ENCODE measurements at places on chromosomes 11 and 22. TPM values are rescaled to one million over a fixed set of nuclear protein-coding genes. Genes with fewer than 3 reads are reported as not detected.

Gene ADM
- 3.9 TPM for total RNA-seq

Gene CSNK2A3
- total RNA-seq = 3.3 TPM

Gene NOX4
- total RNA-seq = not detected

Gene RIBC2
- total RNA-seq = 13.5 TPM

Gene FAM83F
- 0.11 TPM for total RNA-seq

- DNase-seq = peak; percentile 77
These were observed 1.9 kb upstream of the ADM start for GRCh38 chr11:10302744-10303557.

DNA sequence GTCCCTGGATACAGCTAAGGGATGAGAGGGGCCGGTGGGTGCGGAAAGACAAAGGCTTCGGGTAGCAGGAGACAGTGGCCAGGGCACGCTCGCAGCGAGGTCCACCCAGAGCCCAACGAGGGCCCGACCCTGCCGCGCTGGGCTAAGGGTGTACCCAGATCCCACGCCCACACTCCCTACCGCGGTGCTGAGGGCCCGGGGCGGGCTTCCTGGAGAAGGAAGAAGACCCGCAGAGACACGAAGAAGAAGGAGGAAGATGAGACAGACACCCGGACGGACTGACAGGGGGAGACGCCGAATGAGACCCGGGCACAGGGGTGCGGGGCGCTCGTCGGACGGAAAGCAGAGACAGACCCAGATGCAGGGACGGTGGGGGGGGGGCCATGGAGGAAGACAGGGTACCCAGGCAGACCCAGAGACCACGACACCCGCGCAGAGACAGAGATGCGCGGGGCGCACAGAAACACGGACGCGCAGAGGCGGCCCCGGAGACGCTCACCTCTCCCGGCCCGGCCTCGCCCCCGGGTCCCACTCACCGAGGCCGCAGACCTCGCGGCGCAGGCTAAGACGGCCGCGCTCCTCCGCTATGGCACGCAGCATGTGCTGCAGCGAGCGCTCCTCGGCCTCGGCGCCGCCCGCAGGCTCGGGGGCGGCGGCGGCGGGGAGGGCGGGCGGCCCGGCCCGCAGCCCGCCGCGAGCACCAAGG is 437 bp downstream of the KIAA0930 start:
- DNase-seq = peak; percentile 59

- no peak for DNase-seq
These were observed 564.9 kb downstream of the CNTN5 start for GRCh38 chr11:99585606-99586005.

DNA sequence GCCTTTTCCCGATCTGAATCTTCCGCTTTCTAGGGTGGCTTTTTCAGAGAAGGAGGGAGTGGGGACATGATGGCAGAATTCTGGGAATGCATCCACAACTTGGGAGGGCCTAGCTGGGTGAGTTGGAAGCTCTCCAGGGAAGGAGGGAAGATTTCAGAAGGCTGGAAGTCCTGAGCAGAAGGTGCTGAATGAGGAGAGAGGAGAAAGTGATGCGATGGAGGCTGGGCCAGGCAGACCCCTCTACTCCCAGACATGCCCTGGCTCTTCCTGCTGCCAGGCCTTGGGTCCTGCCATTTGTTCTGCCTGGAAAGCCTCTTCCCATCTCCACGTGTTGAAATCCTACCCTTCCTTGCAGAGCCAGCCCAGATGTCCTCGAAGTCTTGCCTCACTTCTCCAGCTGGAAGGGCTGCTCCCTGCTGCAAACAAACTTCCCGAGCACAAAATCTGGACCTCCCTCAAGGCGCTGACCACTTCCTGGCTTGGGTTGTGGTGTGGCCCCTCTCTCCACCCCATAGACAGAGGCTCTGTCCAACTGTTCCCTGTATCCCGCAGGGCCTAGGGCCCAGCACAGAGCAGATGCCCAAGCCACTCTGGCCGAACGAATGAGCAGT is 16.8 kb downstream of the LRRC32 start:
- DNase-seq = no peak

DNA sequence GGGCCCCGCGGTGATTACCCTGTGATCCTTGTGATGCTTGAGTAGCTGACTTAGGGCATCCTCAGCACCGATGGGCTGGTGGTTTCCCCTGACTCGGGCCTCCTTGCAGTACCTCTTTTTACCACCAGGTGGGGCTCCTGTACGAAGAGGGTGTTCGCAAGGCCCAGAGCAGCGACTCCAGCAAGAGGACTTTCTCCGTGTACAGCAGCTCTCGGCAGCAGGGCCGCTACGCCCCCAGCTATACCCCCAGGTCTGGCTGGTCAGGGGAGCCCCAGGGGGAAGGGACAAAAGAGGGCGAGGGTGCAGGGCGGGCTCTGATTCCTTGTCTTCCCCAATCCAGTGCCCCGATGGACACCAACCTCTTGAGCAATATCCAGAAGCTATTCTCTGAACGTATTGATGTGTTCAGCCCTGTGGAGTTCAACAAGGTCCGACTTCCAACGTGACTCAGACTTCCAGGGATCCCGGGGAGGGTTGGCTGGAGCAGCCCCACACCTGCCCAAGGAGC is 1.3 kb upstream of the TM7SF2 start:
- peak; percentile 97 for DNase-seq

GRCh38 chr11:84686716-84687115 is 940.4 kb downstream of the DLG2 start:
- no peak for DNase-seq

DNA sequence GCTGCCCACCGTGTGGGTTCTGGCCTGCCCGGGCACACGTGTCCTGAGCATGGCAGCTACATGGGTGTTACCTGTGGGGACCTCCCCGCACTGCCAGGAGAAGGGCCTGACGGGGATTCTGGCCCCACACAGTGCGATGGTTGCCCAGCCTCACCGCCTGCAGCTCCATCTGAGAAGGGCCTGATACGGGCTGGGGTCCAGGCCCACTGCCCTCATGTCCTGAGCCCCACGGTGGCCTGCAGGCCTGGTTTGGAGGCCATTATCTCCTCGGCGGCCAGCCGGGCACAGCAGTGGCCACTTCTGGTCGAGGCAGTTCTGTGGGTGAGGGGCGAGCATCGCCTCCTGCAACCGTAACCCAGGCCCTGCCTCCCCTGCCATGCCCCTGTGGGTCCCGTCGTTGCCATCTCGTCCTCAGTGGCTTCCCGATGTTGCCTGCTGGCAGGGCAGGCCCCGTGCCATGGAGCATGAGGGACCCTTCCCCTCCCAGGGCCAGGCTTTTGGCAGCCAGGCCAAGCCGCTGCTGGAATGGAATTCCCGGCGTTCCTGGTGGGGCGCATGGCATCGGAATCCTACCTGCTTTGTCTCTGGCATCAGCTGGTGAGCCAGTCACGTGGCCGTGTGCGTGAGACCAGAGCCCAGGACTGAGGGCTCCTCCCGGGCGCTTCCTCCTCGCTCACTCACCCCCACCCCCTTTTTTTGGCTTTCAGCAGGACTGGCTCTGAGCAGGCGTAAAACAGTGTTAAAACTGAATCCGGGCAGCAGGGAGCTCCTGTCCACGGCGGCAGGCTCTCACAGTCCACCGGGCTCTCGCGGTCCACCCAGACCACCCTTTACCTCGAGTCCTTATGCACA is 71.9 kb upstream of the PPARA start:
- no peak for DNase-seq

GRCh38 chr11:57482782-57483561 is 22.6 kb downstream of the RTN4RL2 start:
- DNase-seq = peak; percentile 61

GRCh38 chr11:304915-305843 is 2.4 kb upstream of the IFITM2 start:
- DNase-seq = peak; percentile 82

- DNase-seq = no peak
These were observed at the start of gene IRAG1 for GRCh38 chr11:10693509-10694081. IRAG1 (minus strand) TSS chr11:10693755; CDS start chr11:10693602, 153 bp downstream.

DNA sequence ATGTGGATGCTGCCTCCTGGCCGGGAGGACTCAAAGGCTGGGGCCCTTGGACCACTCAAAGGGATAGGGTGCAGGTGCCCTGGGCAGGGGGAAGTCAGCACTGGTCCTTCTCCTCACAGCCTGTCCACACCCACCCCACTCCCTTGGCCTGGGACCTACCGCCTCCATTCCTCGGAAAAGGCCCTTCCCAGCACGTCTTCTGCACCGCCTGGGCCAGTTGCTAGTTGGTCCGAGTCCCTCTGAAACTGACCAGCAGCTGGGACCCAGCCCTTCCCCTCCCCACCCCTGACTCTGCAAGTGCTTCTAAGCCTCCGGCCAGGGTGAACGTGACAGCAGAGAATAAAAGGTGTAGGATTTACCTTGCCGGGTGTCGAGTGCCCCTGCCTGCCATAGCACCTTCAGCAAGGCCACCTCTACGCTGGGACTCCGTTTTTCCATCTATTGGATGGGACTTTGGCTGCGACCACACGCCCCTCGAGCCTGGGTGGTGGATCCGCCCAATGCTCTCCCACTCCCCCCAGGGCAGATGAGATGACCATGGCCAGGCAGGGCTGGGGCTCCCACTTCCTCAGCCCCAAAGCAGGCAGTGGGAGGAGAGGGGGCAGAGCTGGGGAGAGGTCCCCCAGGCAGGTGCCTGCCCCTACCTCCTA is 37.3 kb downstream of the OSBPL5 start:
- no peak for DNase-seq

DNA sequence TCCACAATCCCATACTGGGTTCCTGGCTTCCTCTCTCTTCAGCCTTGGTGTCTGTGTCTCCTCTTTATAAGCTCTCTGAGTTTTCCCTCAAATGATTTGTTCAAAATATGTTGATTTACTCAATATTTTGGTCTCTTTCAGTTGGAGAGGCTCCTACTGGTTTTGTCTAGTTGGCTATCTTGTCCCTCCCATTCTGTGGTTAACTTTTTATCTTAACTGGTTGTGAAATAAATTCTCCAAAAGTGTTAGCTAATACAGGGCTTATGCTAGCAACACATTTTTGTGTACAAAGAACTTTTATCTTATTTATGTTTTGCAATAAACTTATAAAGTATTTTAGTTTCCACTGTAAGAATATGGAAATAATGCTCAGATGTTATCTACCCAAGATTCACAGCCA is 200.9 kb downstream of the AASDHPPT start:
- no peak for DNase-seq

GRCh38 chr22:31313366-31314147 is 21.3 kb upstream of the PIK3IP1 start:
- peak; percentile 75 for DNase-seq

- no peak for DNase-seq
These were observed 50.4 kb upstream of the SEPTIN5 start for GRCh38 chr22:19663821-19664355.

Data from activated CD8-positive, alpha-beta T cell treated with anti-CD3 and anti-CD28 coated beads, Interleukin-2, amount 10 ng/mL, durations not matched to agents 7 days and 5 days (primary cell).